ENCODE measurements at places on chromosomes 12 and 14. TPM values are rescaled to one million over a fixed set of nuclear protein-coding genes. Genes with fewer than 3 reads are reported as not detected.

The PCK2 gene
- total RNA-seq = 38.3 TPM

The CACNA1C gene
- 5.0 TPM for total RNA-seq

The VRTN gene
- total RNA-seq = not detected

The BMAL2 gene
- 21.4 TPM for total RNA-seq

The IFNG-AS1 gene
- total RNA-seq = not detected

The LGR5 gene
- not detected for total RNA-seq

The GNS gene
- total RNA-seq = 179 TPM

Data from smooth muscle cell of bladder (primary cell).